ENCODE measurements at places on chromosomes 2 and 18.
A peak's percentile ranks its signal among the peaks of the same experiment; 100 is the strongest.

DNA sequence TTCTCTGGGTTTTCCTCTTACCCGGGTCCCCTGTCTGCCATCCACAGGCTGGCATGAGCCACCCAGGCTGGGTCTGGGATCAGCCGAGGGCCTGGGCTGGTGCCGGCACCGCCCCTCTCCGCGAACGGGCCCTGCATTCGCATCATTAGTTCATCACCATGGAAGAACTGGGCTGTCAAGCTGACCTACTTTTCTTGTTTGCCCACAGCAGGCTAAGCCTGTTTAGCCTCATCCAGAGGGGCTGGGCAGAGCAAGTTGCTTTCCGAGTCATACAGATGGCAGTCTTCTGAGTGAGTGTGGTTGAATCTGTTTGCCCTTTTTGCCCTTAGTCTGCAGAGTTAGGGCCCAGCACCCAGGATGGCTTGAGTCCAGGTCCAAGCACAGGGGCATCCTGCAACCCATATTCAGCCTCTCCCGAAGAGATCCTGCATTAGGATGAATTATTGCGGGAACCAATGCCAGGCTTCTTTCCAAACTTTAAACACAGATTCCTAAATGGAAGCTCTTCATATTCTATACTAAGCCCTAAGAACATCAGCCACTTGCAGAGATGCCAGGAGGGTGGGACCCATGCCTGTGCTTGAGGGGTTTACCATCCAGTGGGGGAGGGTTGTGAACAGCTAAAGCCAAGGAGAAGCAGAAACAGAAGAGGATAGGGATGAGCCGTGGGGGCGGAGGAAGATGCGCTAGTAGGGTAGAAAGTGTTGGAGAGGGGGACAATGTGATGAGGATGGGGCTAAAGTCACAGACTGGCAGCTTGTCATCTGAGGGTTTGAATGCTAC lies 68.0 kb downstream of the NPAS2 start:
- DNase-seq, result no peak

- DNase-seq, result no peak
Measured at GRCh38 chr2:118763797-118764196, 83.7 kb downstream of the EN1 start.

- peak; percentile 59 for DNase-seq
Measured at GRCh38 chr2:240234503-240234951, 94.1 kb upstream of the OTOS start.

GRCh38 chr2:3128786-3129185 lies 248.8 kb downstream of the EIPR1 start:
- DNase-seq, result no peak

GRCh38 chr2:240481720-240482119 lies 46.3 kb downstream of the GPC1 start:
- DNase-seq, result no peak

DNA sequence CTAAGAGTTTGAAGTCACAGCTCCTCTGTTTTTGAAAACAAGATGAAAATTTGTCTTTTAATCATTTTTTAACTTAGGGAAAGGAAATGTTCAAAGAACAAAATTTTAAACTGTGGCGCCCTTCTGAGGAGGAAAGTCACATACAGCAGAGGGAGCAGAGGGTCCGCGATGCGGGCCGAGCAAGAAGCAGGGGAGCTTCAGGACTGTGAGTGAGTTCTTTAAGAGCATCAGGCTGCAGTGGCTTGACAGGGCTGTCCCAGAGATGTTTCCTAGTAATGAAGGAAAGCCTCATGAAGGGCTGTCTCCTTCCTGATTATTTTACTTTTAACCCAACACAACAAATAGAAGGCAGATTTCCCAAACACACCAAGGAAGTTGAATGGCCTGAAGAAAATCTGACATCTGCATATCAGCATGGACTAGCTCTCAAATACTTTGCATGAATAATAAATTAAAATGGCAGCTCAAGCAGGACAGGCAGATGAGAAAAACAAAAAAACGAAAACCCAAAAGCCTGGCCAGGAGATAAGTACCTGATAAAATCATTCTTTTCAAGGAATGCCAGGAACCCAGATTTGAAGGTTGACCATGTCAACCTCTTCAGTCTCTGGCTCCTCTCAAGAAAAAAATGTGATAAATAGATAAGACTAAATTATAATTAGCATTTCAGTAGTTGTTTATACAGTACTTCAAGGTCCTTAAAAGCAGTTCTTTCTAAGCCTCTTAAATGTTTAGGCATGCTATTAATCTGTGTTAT lies 60.8 kb downstream of the SLC40A1 start:
- no peak for DNase-seq

Data from ascending aorta (tissue), 2 donors.